Stimulated activated CD8-positive, alpha-beta memory T cell treated with anti-CD3 and anti-CD28 coated beads, Interleukin-15, amount 100 ng/mL, for 4 hours (primary cell): ENCODE measurements at places on chromosomes 2 and 18.
A peak's percentile ranks its signal among the peaks of the same experiment; 100 is the strongest.

DNA sequence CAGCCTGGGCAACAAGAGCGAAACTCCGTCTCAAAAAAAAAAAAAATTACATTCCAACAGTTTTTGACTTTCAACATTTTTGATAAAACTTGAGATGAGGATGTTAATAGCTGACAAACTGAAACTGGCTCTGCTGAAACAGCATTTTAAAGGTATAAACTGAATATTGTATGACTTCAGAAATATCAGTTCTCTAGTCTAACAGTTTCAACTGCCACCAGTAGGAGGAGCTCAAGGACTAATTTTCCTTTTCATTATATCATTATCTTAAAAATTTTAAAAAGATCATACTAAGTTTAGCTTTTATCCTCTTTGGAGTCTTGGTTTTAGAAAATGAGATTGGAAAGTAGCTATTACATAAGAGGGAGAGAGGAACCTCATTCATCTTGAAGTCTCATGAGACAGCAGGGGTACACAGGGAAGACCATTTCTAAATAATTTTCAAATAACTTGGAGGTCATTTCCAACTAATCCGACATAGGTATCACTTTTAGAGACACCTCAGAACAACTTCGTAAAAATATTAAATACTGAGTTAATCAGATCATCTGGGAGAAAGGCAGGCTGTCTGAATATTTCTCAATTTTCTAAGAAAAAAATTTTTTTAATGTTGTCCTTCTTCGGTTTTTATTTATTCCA is 37.6 kb upstream of the MCM6 start:
- DNase-seq, result no peak

GRCh38 chr2:200761266-200761665 is 50.4 kb upstream of the BZW1 start:
- DNase-seq, result no peak

- no peak for DNase-seq
Measured at GRCh38 chr2:33214436-33214835, 262.0 kb upstream of the RASGRP3 start.

- no peak for DNase-seq
Measured at GRCh38 chr2:28163627-28164279, 228.9 kb upstream of the FOSL2 start.

- DNase-seq, result no peak
Measured at GRCh38 chr2:191636586-191636985, 41.4 kb upstream of the NABP1 start.

GRCh38 chr2:132640116-132640515 is 29.9 kb downstream of the LYPD1 start:
- DNase-seq, result no peak

GRCh38 chr2:29269095-29269764 is 154.0 kb downstream of the CLIP4 start:
- no peak for DNase-seq

GRCh38 chr2:121333834-121334558 is 49.0 kb upstream of the TFCP2L1 start:
- no peak for DNase-seq

DNA sequence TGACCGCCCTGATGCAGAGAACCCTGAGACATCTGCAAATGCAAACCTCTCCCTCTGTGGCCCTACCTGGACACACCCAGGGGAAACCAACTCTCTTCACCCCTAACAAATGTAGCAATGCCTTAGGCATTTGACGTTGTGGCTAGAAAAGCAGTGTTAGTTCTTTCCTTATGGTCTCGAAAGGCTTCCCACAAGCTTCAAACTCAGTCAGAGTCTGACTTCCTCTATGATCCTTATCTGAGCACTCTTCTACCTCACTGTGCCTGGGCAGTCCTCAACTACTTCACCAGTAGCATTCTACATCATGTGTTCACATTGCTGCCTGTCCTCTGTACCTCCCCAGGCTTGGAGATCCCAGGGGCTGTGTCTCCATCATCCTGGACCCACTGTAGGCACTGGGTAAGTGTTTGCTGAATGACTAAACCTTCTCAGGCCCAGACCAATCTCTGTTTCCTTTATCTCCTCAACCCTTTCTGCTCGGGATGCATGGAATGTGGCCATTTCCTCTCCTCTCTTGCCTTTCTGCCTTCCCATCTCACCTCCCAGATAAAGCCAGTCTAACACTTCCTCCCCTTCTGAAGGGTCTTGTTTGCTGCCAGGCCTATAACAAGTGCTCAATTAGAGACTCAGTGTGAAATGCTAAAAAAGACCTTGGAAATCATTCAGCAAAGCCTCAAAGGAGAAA is 91.7 kb upstream of the ACAA2 start:
- DNase-seq, result no peak

- DNase-seq, result no peak
Measured at GRCh38 chr2:2520401-2520811, 189.3 kb upstream of the MYT1L start.

DNA sequence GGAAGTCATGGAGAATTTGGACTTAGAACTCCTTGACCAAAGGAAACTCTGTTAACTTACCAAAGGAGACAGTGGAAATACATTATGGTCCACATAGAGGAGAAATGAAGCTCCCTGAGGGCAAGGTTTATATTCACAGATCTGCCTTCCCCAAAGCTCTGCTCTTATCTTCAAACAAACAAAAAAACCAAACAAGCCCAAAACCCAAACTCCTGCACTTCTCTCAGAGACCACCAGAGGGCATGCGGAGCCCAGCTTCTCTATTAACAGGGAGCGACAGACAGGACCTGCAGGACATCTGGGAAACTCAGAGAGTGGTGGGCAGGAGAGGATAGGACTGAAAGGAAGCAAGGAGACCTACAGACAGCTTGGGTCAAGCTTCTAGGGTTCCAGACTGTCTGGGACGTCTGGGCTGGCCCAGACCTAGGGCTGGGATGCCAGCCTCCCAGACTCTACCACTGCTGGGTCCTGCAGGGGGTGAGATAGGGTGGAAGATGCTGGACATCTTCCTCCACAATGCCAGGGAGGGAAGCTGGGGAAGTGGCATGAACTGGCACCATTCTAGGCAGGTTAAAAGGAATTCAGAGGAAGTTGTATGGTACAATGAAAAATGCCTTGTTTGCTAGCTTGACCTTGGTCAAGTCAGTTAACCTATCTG is 4.0 kb upstream of the WNT10A start:
- peak; percentile 46 for DNase-seq

- DNase-seq, result no peak
Measured at GRCh38 chr2:157497638-157498314, 53.9 kb upstream of the CYTIP start.

- DNase-seq, result no peak
Measured at GRCh38 chr2:46303822-46304221, 6.6 kb downstream of the EPAS1 start.

GRCh38 chr2:54801352-54801751 is 77.9 kb downstream of the EML6 start:
- DNase-seq, result no peak

DNA sequence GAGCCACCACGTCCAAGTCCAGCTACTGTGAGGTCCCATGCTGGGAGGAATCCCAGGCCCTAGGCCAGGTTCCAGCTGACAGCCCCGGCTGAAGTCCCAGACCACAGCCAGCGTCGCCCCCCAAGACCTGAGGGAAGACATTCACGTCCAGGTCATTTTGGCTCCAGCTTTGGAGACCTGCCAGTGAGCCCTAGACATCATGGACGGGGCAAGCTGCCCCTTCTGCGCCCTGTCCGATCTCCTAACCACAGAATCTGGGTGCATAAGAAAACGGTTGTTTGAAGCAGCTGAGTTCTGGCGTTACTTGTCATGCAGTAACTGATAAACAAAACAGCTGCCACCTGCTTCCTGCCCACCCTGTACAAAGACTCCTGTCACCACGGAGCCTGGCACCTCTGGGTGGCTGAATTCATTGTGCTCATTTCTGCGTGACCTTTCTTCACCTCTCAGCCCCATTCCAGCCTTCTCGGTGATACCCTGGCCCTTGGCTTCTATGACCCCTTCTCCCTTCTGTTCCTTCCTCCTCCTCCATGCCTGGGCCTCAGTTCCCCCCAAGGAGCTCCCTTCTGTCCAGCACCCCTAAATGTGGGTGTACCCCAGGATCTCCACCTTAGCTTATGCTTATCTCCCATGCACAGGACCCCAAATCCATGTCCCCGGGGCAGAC is 72.6 kb upstream of the SMAD7 start:
- DNase-seq, result no peak

- no peak for DNase-seq
Measured at GRCh38 chr2:180017784-180018183, 10.7 kb upstream of the CWC22 start.

GRCh38 chr2:200452377-200452776 is 57.5 kb downstream of the KCTD18 start:
- no peak for DNase-seq

- no peak for DNase-seq
Measured at GRCh38 chr18:46293742-46294181, 189.6 kb downstream of the HAUS1 start.

GRCh38 chr18:25240420-25240770 is 111.6 kb downstream of the ZNF521 start:
- no peak for DNase-seq
